ENCODE measurements at places on chromosomes 7 and 10.

- no peak for DNase-seq
These were observed 263.7 kb upstream of the PPP2R2D start for GRCh38 chr10:131636841-131637724.

GRCh38 chr10:33325929-33326328 is 8.5 kb downstream of the NRP1 start:
- DNase-seq: no peak

- peak; percentile 68 for DNase-seq
These were observed 143.4 kb downstream of the TMEM168 start for GRCh38 chr7:112646783-112647182.

DNA sequence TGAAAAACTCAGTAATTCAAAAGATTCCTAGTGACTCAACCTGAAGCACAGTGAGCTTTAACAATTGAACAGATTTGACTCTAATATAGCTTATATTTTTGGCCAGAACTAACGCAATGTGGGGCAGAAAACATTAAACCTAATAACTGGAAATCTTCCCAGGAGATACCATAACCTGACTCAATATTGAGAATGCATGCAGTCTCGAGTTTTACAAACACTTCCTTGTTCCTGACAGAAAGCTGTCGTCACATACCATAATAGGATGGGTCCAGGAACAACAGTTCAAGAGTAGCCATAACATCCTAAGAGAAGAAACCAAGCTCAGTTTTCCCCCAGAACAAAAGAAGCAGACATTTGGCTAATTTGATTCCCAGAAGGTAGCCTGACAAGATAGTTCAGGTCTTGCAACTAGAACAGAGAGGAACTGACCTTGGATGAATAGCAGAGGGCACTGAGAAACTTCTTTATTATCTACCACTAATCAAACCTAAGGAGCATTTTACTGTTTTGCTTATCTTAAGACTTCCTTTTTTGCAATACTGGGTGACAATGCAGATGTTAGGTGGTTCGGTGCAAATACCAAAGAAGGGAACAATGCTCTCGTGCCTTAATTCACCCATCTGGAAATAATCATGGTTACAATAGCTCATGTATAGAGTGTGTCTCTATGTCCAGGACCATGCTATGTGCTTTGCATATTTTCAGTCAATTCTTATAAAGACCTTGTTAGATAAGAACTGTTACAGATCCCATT is 38.6 kb upstream of the ACSL5 start:
- no peak for DNase-seq

- DNase-seq: peak; percentile 16
These were observed 390.3 kb downstream of the GRID1 start for GRCh38 chr10:85976267-85976793.

DNA sequence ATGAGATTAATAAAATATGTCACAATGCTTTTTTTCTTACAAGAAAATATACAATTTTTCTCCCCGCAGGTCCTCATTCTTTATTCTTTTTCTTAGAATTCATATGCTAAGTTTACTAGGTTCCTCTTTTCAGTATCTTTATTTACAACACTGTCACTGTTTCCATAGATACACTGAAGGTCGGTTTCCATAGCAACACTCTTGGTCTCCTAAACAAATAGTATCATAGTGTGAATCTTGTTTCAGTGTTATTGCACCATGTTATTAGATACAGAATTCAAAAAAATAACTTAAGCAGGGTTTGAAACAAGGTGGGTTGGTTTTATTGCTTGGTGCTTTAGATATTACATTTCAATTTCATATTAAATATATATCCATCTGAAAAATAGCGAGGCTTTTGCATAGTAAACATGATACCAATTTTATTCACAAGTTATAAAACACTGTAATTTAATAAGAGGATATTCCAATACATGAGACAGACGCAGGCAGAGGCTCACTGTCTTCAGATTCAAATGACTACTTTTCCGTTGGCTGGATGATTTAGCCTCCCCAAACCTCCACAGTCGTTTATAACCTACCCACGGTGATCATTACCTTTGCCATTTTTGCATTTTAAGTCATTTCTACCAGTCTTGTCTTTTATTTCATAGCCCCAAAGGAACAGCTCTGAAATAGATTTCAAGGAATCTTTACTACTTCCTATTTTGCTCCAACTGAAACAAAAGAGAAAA is 88.9 kb upstream of the KLF6 start:
- DNase-seq: no peak

GRCh38 chr7:68813551-68814080 is 784.7 kb upstream of the AUTS2 start:
- no peak for DNase-seq

DNA sequence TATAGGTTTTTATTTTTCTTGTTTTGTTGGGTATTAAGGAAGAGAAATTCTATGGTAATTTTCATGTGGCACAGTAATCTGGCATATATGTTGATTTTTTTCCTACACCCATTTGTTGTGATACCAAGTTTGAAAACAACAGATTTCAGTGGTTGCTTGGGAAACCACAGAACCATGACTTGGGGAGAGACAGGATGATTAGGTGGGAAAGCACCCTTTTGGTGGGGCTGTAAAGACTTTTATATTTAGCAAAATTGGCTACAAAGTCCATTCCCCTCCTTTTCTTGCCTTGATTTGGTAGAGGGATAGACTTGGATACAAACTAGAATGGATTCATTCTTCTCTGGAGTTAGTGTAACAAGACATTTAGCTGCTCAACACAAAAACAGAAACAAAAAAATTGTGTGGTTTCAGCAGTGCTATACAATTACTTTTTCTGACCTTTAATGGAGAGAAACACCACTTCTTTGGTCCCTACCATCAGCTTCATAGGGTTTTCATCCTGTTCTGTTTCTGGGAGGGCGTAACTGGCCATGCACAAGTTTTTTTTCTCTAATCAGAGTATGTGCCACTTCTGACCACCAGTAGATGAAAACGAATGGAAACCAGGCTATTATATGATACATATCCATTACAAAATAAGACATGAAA is 52.7 kb downstream of the FIGNL1 start:
- no peak for DNase-seq

- DNase-seq: no peak
These were observed 7.8 kb upstream of the SEC61A2 start for GRCh38 chr10:12121673-12122072.

- no peak for DNase-seq
These were observed 103.1 kb upstream of the INSIG1 start for GRCh38 chr7:155194382-155195140.

- DNase-seq: no peak
These were observed 23.4 kb upstream of the C10orf67 start for GRCh38 chr10:23367896-23368595.

DNA sequence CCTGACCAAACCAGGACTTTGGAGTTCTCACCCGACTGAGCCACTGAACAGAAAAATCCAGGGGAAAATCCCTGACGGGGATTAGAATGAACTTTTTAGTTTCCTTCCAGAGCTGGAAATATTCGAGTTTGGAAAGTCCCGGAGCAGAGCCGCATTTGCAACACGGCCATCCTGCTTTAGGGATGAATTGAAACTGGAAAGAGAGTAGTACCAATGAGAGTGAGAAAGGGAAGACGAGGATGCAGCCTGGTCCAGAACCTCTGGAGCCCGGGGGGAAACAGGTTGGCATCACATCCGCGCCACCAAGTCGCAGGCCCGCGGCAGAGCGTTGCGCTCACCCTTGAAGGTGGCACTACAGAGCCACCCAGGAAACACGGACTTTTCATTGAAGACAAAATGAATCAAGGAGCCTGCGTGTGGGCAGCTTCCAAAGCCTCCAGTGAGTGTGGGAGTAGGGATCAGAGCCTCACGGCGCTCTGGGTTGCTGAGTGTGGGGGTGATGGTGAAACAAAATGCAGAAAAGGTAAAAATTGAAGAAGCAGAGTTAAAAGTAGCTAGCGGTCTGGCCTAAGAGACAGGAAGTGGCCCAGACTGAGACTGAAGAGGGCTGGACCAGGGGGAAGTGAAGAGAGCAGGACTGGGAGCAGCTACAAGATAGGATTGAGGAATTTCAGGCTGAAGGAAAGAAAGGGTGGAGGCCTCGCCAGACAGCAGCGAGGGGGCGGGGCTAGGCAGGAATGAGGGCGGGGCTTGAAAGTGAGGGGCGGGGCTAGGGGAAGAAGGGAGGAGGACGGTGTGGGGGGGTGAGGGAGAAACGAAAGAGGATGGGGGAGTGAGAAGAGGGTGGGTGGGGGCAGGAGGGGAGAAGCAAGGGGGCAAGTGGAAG is 1.8 kb downstream of the SMURF1 start:
- DNase-seq: peak; percentile 64

GRCh38 chr10:75788394-75789205 is 357.2 kb downstream of the LRMDA start:
- no peak for DNase-seq

All from WTC11 (cell line).